ENCODE measurements at places on chromosomes 2 and 18. TPM values are rescaled to one million over a fixed set of nuclear protein-coding genes. Genes with fewer than 3 reads are reported as not detected.

Gene NT5C1B
- not detected for total RNA-seq

Gene VWA3B
- total RNA-seq: not detected

Gene ANTXR1
- 84.0 TPM for total RNA-seq

Gene MATN3
- 1.7 TPM for total RNA-seq

Gene NEU2
- not detected for total RNA-seq

Gene STPG4
- total RNA-seq: not detected

Gene DTNA
- 38.8 TPM for total RNA-seq

Gene MYCN
- total RNA-seq: not detected

Gene FBXO36
- total RNA-seq: 3.8 TPM

Gene TEKT4
- total RNA-seq: not detected

Gene MALL
- total RNA-seq: 8.0 TPM

Gene ARHGAP25
- total RNA-seq: 14.8 TPM

Gene ENOSF1
- 43.9 TPM for total RNA-seq

Gene MAB21L4
- total RNA-seq: not detected

Gene TSGA10
- 5.2 TPM for total RNA-seq

Gene ITGA6
- total RNA-seq: 43.7 TPM

Gene CCBE1
- 12.4 TPM for total RNA-seq

Gene ZSCAN30
- total RNA-seq: 20.0 TPM

Gene RIT2
- total RNA-seq: not detected

Gene RFTN2
- 29.6 TPM for total RNA-seq

Data from subcutaneous adipose tissue (tissue), 4 donors.